ENCODE measurements at places on chromosomes 3 and 15. TPM values are rescaled to one million over a fixed set of nuclear protein-coding genes. Genes with fewer than 3 reads are reported as not detected.

Gene CPNE9
- not detected for total RNA-seq

GRCh38 chr3:43034911-43035310 lies 55.8 kb downstream of the GASK1A start:
- DNase-seq, result no peak

DNA sequence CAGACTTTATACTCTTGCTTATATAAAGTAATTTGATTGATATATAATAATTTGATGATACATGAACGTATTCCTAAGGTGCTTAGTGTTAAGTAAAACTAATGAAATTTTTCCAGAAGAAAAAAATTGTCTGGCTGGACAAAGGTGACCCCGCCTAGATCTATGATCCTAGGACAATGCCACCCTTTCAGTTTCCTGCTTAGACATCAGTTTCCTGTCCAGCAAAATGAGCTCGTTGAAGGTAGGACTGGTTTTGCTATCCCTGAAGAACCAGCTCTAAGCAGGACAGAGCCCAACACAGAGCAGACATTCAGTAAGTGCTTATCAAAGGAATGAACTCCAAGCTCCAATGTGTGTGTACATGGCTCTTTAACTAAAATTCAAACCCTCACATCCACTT lies 80.8 kb upstream of the SNTN start:
- no peak for DNase-seq

- DNase-seq, result no peak
Measured at GRCh38 chr3:150033721-150034120, 63.0 kb upstream of the PFN2 start.

GRCh38 chr15:33846142-33846541 lies 122.2 kb upstream of the CHRM5 start:
- DNase-seq, result no peak

DNA sequence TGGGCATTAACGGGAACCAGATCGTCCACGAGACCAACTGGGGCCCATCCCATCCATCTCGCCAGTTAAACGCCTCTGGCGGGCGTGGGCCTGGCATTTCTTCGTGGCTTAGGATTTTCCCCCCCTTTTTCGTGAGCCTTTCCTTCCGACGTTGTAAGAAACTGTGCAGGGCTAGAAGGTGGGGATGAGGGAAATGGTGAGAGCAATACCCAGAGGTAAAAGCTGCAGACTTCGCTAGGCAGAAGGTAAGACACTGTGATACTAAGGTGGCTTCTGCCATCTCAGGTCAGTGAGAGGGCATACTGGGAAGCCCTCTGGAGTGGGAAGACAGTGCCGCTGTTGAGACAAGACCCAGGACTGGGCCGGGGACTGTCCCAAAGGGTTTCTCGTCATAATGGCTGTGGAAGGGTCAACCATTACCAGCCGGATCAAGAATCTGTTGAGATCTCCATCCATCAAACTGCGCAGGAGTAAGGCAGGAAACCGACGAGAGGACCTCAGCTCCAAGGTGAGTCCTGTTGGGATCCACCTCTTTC lies 666 bp downstream of the MAPKBP1 start:
- no peak for DNase-seq
